AML-193 (cell line): ENCODE measurements at places on chromosomes 7 and 10.

- no peak for DNase-seq
Measured at GRCh38 chr10:50585921-50586739, 37.6 kb downstream of the SGMS1 start.

DNA sequence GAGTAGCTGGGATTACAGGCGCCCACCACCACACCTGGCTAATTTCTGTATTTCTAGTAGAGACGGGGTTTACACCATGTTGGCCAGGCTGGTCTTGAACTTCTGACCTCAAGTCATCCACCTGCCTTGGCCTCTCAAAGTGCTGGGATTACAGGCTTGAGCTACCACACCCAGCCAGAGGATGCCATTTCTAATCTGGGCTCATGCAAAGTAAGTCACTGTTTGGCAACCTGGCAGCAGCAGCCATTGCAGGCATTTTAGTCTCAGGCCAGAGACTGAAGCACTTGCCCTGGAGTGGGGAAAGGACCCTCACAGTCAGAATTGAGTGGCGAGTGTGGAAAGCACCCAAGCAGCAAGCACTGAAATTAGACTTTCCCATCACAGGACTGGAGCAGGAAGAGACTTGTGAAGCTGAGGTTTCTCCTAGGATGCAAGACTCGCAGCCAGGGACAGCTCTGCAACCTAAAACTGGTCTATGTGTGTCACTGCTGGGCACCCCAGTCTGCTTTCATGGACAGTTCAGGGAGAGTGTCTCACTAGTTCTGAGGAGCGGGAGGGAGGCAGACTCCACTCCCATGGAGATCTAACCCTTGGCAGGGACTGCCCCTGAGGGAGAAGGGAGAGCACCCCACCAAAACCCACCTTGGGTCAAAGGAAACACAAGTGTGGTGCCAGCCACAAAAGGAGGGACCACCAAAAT is 27.6 kb downstream of the SNX13 start:
- no peak for DNase-seq

DNA sequence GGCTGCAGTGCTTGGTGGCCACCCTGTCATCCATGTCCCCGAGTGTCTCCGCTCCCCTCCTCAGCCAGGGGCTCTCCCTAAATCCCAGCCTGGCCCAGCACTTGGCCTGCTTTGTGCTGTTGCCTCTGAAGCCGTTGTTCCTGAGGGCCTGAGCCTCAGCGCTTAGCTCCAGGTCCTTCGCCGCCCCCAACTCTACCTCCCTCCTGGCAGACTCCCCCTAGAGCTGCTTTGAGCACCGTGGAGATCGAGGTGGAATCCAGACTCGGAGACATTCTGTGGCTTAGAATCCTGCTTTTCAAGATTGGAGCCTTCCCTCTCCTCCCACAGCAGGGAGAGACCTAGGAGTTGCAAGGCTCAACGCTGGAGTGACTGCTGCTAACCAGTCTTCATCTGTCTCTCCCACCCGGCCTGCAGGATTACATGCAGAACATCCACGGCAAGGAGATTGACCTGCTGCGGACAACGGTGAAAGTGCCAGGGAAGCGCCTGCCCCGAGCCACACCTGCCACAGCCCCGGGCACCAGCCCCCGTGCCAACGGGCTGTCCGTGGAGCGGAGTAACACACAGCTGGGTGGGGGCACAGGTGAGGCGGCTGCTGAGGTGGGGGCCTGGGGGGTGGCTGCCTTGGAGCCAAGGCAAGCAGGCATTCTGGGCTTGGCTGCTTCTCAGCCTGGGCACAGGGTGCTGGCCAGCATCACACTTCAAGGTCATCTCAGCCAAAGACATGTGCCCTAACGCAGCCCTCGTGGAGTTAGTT is 33.3 kb downstream of the GBX1 start:
- no peak for DNase-seq

- DNase-seq: no peak
Measured at GRCh38 chr10:94524711-94525110, 20.9 kb upstream of the HELLS start.

- DNase-seq: no peak
Measured at GRCh38 chr7:112336936-112337576, 113.2 kb upstream of the IFRD1 start.
